ENCODE measurements at places on chromosomes 2 and 18.

GRCh38 chr2:57497489-57498096 lies 549.0 kb upstream of the VRK2 start:
- no peaks in the 10 kb centered on the region for H3K27me3 ChIP-seq
- no peak overlapping the region for H3K27ac ChIP-seq
- no peak for DNase-seq

GRCh38 chr18:59769129-59769865 lies 72.1 kb upstream of the CCBE1 start:
- no peaks in the 10 kb centered on the region for H3K4me1 ChIP-seq
- no peak overlapping the region for H3K4me3 ChIP-seq
- H3K27me3 ChIP-seq: peaks cover 37% of the 10 kb centered on the region

DNA sequence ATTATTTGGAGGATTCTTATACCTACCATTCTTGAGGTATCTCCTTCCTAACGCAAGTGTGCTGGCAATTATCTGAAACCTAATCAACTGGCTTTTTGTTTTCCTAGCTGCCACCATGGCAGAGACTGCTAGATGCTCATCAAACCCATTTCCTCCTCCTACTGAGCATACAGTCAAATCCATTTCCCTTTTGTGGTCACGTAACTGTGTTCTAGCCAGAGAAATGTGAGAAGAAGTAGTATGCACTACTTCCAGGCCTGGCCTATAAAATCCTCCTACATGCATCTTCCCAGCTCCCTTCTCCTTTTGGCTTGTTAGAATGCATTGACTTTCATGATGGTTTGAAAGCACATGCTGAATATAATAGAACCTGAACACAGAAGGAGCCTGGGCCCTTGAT lies 494.1 kb upstream of the MEIS1 start:
- no peak overlapping the region for H3K27ac ChIP-seq
- H3K27me3 ChIP-seq: no peaks in the 10 kb centered on the region
- H3K36me3 ChIP-seq: no peaks in the 10 kb centered on the region
- DNase-seq: no peak
- H3K4me1 ChIP-seq: no peaks in the 10 kb centered on the region

- DNase-seq: peak; percentile 53
- H3K4me3 ChIP-seq: no peak overlapping the region
- H3K36me3 ChIP-seq: peaks cover 5% of the 10 kb centered on the region
- peaks cover 20% of the 10 kb centered on the region for H3K27me3 ChIP-seq
- no peak overlapping the region for H3K27ac ChIP-seq
These were observed 67.0 kb downstream of the CHRNA1 start for GRCh38 chr2:174697255-174697654.

- no peaks in the 10 kb centered on the region for H3K4me1 ChIP-seq
- no peak overlapping the region for H3K27ac ChIP-seq
- DNase-seq: no peak
- H3K27me3 ChIP-seq: peaks cover 15% of the 10 kb centered on the region
- no peaks in the 10 kb centered on the region for H3K36me3 ChIP-seq
These were observed 60.0 kb downstream of the LIPG start for GRCh38 chr18:49621717-49622351.

GRCh38 chr2:215556979-215557378 lies 121.1 kb upstream of the FN1 start:
- H3K36me3 ChIP-seq: no peaks in the 10 kb centered on the region
- DNase-seq: no peak
- no peaks in the 10 kb centered on the region for H3K4me1 ChIP-seq
- H3K4me3 ChIP-seq: no peak overlapping the region

DNA sequence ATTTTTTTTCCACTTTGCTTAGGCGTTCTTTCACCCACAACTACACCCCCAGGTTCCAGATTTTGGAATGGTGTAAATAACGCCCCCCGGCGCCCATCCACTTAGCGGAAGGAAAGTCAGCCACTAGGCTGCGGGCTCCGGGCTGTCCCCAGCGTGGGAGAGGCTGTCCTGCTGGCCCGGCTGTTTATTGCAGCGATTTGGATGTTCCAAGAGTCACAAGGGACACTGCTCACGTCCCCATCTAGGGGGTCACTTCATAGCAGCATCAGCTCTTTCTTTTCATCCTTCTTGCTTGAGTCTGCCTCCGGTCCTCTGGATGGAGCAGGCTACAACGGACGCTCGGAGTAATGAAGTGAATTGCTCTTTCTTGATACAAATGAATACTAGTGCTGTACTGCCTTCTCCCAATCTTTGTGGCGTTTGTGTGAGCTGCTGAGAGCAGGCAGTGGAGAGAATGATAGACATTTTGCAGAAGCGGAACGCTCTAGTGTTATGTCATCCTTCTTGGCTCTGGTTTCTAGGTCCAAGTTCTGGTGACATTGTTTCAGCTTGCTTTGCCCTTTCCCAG lies 50.7 kb upstream of the PAIP2B start:
- H3K27ac ChIP-seq: no peak overlapping the region
- DNase-seq: no peak
- H3K27me3 ChIP-seq: peaks cover 82% of the 10 kb centered on the region
- peak overlapping the region; percentile 70 for H3K4me3 ChIP-seq

Data from effector memory CD8-positive, alpha-beta T cell (primary cell).